ENCODE measurements at places on chromosomes 5 and 9. TPM values are rescaled to one million over a fixed set of nuclear protein-coding genes. Genes with fewer than 3 reads are reported as not detected.

GRCh38 chr5:68362331-68362730 is 146.8 kb downstream of the PIK3R1 start:
- DNase-seq: no peak

DNA sequence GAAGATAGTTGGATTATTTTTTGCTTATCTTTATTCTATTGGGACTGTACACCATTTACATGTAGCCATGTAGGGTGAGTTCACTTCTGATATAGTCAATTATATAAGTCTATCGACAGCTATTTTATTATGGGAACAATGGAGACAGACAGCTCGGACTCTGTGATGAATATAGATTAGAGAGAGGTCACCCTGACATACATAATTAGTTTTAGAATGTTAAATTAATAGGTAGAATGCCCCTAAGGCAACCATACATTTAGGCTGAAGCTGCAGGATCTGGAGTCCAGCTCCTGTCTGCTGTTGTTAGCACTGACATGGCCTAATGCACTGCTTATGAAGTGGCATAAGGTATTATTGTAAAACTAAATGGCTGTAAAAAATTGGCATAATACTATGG is 700.8 kb downstream of the MAT2B start:
- DNase-seq: no peak

C9orf153 gene
- 1.0 TPM for total RNA-seq

DNA sequence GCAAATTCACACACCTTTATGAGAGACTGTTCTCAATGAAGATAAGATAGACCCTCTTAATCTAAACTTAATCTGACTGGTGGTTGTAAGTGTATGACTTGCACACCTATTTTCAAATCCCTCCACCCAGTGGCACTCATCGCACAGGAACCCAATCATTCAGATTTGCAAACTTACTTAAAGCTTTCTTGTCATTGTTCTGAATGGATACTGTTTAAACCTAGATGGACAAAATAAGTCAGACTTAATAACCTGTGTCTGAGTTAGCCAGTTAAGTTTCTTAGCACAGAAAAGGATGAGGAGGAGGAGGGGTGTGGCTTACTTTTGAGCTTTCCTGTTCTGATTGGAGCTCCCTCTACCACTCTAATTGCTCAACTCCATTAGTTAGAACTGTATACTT is 252.4 kb upstream of the CCNH start:
- no peak for DNase-seq

GAPVD1 gene
- 39.3 TPM for total RNA-seq
